ENCODE measurements at places on chromosomes 5 and 9.
A peak's percentile ranks its signal among the peaks of the same experiment; 100 is the strongest.

DNA sequence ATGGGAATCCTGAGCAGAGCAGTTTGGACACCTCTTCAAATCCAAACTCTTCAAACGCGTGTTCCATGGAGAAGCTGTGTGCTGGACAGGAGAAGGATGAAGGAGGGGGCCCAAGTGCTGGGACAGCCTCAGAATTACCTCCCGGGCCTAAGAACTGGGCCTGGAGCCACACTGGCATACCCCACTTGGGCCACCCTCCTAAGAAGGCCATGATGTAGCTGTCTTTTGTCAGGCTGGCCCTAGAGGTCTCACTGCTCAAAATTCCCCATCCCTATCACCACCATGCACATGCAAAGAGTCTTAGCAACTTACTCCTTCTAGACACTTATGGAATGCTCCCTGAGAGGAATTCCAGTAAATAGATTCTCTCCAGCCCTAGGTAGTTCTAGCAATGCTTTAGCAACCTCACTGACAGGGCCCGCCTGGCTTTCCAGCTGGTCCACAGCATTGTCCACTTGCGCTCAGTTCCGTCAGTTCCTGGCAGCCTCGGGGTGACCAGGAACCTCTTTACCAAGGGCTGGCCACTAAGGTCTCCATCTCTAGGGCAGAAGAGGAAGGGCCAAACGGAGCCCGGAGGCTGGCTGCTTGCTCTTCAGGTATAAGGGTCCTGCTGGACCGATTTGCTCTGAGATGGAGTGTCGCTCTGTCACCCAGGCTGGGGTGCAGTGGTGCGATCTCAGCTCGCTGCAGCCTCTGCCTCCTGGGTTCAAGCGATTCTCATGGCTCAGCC, 75.3 kb downstream of the RGS3 start:
- DNase-seq: no peak

GRCh38 chr9:82082563-82082962, 94.0 kb downstream of the SPATA31D1 start:
- DNase-seq: no peak

DNA sequence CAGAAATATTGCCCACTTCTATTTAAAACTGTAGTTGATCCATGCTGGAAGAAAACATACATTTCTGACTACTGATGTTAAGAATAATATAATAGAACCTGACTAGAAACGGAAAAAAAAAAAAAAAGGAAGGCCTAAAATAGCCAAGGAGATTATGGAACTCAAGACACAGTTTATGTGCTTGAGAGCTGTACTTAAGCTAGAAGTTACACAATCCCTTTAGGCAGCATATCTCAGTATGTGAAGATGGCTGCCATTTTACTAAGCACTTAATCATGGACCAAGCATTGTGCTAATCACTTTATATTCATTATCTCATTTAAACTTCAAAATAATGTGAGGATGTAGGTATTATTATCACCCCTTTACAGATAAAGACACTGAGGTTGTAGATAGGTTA, 73.0 kb upstream of the NR4A3 start:
- DNase-seq: no peak

DNA sequence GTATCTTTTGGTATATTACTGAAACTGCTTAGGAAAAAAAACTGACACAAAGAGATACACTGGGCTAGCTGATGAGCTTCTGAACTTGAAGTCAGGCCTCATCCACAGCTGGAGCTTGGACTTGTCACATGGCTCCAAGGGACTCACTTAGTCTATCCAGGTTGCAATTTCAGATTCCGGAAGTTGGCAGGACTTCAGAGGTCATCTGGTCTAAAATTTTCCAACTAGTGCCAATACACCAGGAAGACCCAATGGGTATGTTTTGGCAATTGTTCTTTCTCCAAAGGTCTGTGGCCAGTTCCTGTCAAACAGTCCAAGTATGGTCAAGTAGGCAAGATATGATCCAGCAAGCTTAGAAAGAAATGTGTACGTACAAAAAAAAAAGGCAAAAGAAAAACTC, 36.7 kb downstream of the MRPS27 start:
- no peak for DNase-seq

- DNase-seq: no peak
These were observed 70.2 kb downstream of the SLC25A46 start for GRCh38 chr5:110809006-110809405.

DNA sequence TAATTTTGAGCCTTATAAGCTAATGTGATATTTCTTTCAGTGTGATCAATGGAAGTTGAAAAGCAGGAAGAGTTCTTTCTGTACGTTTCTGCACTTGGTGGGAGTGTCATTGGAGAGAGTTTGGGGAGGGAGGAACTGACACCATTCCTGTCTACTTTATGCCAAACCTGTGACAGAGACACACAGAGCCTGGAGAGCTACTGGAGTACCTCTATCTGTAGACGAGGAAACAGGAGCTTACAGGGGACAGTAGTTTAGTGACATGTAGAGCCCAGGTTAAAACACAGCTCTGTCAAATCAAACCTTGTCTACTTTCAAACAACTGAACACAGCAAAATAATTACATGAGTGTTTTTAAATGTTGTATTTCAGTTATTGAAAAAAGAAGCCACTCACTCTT, 103.6 kb downstream of the PDE4D start:
- DNase-seq: no peak

GRCh38 chr9:122134822-122135528, 24.6 kb downstream of the NDUFA8 start:
- no peak for DNase-seq

GRCh38 chr5:160315968-160316367, 3.6 kb upstream of the CCNJL start:
- no peak for DNase-seq

GRCh38 chr9:74951725-74952151, 974 bp downstream of the C9orf40 start:
- peak; percentile 46 for DNase-seq

DNA sequence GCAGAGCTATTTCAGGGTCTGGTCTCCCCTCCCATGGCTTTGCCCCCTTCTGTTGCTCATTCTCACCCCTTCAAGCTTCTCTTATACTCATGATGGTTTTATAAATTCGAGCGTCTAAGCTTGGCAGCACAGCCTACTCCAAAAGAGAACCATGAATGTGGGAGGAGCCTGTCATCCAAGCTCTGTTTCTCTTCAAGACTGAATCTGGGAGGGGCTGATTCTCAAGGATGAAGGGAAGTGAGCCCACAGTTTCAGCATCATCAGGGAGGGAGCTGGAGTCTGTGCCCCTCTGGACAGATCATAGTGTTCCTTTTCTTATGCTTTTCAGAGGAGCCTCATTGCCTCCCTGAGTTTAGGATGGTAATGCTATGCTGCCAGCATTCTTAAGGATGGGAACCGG, 168.6 kb downstream of the CFAP90 start:
- DNase-seq: no peak

GRCh38 chr5:16981700-16982099, 45.6 kb upstream of the MYO10 start:
- DNase-seq: no peak

DNA sequence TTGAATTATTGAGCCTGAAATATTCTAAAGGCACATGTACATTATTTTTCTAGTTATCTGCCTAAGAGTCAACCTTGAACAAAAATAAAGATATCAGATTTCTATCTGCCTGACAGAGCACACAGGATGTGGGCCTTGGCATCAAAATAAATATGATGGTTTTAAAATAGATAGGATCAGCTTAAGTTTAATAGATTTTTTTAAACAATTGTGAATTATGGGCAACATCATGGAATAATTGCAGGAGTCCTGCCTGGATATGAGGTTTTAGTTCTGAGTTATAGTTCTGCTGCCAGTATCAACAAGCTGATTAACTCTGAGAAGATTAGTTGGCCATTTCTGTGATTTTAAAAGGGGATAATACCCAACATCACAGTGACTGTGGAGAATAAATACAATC, 107.0 kb upstream of the PCA3 start:
- DNase-seq: no peak

DNA sequence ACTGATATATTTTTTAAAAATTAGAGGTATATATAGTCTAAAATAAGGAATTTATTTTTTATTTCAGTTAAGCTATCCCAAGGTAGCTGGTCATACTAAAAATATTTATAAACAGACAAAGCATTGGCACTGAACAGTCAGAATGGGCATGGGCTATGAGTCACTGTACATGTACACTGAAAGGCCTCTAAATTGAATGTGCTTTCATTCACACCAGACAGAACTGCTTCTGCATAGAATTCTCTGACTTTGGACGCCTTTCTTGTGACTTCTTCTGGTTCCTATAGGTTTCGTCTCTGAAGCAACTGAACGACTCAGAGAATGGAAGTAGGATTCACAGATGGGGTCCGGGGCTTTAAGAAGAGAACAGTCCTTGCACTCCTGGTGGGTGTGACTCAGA, 394.8 kb upstream of the MEF2C start:
- no peak for DNase-seq

DNA sequence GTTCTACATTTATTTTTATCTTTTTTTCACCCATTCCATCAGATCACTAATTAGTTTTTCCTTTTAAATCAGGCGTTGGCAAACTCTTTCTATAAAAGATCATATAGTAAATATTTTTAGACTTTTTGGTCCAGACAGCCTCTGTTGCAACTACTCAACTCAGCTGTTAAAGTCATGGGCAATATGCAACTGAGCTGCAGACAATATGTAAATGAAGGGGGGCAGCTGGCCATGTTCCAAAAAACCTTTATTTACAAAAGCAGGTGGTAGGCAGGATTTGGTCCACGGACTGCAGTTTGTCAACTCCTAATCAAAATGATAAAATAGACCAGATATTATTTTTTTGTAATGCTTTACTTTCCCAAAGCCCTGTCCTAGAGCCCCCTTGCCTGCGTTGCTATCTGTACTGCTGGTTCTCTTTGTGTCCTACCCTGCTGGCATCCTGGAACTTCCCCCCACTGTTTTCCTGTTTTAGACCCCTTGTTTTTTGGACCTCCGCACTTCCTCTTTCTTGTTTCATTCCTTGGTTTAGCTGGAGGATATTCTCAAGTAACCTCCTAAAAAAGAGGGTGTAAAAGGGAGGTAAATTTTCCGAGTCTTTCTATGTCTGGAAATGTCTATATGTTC, 24.7 kb upstream of the TNFSF8 start:
- DNase-seq: no peak

DNA sequence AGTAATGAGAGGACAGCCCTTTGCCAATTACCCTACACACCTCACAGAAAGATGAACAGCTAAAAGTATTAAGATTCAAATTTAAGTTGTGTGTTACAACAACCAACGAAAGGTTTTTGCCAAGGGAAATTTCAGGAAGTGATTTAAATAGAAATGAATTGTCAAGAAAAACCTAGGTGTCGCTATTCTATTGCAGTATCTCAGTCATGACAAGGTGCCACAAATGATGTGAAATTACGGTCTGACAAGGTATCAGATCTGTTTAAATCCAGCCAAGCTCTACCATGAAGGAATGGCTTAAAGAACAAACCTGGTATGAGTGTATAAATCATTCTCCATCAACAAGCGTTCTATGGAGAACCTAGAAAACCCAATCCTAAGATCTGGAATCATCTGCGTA, 189.7 kb downstream of the ATPSCKMT start:
- no peak for DNase-seq

- DNase-seq: no peak
These were observed 159.3 kb downstream of the TMC1 start for GRCh38 chr9:72680593-72681282.

- no peak for DNase-seq
These were observed 199.0 kb upstream of the TARS1 start for GRCh38 chr5:33241802-33242201.

GRCh38 chr9:123382653-123383511, 26.9 kb downstream of the CRB2 start:
- DNase-seq: no peak

GRCh38 chr5:157269165-157269671, 3.3 kb downstream of the CYFIP2 start:
- peak; percentile 51 for DNase-seq

DNA sequence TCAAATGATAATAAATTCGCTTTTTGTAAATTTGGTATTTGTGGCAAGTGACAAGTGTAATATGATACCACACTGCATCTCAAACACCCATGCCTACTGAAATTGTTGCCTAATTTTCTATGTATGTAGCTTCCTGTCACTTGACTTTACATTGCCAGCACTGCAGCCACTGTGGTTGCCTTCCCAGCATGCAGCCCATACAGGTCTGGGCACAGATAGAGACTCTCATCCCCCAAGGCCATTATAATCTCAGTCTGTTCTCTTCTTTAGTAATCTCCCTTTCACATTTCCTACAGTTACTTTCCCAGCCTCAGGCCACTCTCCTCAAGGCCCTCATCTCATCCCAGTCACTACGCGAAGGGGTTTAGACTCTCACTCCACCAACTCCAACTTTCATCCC, 1200.6 kb downstream of the PTPRD start:
- DNase-seq: no peak

- no peak for DNase-seq
These were observed 597.7 kb downstream of the BNC2 start for GRCh38 chr9:16272776-16273175.

DNA sequence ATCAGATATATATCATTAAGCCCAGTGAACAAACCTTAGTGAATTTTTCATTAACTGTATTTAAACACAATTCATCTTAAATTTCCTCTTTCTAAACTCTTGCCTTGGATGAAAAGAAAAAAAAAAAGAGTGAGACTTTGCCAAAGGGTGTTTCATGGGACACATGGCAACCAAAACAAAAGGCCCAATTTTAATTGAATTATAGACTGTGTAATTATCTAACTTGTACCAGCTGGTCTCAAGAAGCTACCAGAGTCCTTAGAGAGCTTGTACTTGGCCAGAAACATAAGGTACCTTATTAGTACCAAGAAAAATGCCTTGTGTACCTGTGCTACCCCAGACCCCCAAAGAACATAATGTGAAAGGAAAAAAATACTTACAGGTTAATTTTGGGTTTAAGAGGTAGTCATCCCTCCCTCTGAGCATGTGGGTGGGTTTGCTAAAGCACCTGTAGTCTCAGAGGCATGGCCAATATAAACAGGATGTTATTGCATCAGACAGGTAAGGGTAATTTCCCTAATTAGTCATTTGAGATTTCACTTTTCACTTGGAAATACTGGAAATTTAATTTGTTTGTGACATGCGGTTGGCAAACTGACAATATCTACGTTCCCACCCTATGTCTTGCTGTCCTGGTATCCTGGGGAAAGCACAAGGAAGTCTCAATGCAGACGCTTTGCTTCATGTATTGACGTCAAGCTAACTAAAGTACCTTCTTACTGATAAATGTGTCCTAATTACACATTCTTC, 90.1 kb downstream of the SNCAIP start:
- no peak for DNase-seq

GRCh38 chr5:88669371-88670050, 213.5 kb downstream of the MEF2C start:
- DNase-seq: no peak

- peak; percentile 77 for DNase-seq
These were observed 8.3 kb upstream of the ENC1 start for GRCh38 chr5:74648835-74649293.

Data from activated CD4-positive, alpha-beta T cell treated with anti-CD3 and anti-CD28 coated beads, Interleukin-10, Interleukin-2, amounts not matched to agents 100 ng/mL and 50 ng/mL, durations not matched to agents 16 hours and 8 hours (primary cell).